ENCODE measurements at places on chromosomes 5 and 9.

GRCh38 chr9:36985769-36986467 is 48.1 kb downstream of the PAX5 start:
- DNase-seq, result no peak

- no peak for DNase-seq
Observed at GRCh38 chr9:72952914-72953313, at the start of gene ALDH1A1. Gene ALDH1A1 (minus strand): TSS chr9:72953053. CDS start chr9:72953000, 53 bp downstream.

DNA sequence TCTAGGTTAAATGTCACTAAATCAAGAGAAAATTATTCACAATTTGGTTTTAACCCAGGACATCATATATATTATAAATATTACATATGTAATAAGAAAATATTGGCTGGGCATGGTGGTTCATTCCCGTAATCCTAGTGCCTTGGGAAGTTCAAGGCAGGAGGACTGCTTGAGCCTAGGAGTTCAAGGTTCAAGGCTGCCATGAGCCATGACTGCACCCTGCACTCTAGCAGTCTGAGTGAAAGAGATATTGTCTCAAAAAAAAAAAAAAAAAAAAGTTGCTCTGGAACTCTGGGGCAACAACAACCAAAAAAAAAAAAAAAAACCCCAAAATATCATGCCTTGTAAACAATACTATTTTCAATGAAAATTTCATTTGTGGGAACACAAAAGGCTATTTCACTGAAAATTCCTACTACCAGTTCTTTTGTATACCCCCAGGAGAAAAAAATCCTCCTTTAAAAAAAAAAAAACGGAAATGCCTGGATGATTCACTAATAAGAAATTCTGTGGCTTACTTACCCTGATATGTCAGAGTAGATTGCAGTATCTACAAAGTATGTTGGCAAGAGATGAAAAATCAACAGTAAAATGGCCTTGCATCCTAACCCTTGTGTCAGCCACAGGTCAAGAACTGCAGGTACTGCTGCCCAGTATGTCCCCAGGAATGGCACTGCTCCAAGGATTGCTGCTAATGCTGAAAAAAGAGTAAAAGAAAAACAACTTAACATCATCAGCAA is 22.6 kb upstream of the CTNNAL1 start:
- DNase-seq, result no peak

DNA sequence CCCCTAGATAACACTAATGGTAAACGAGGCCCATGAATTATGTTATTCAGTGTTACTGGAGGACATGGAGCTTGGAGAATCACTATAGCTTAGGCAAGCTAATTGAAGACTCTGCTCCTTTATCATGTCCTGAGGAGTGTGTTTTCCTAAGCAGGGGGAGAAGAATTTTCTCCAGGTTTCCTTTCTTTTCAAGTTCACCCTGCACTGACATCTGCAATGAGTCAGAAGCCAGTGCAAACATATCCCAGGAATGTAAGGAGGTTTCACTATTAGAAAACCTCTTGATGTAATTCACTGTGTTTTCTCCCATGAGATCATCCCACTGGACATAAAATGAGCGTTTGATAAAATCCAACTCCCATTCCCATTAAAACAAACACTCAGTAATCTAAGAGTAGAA is 75.6 kb downstream of the DMRT2 start:
- DNase-seq, result no peak

- no peak for DNase-seq
Observed at GRCh38 chr5:18023275-18023674, 389.0 kb downstream of the TAF11L14 start.

DNA sequence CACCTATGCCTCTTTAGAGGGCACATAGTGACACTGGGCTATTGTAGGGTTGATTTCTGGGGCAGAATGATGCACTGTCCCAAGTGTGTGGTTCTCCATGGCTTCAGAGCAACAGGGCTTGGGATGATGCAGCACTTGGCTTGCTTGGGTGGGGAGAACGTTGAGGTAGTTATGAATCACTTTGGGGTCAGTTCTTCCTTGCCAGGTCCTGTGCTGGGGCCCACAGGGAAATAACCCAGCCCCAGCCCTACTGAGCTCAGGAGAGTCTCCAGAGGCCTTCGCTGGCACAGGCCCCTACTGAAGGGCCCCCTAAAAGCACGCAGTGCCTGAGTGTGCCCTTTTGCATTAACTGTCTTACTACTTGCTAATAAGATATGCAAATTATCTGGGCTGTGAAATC is 24.2 kb downstream of the JADE2 start:
- no peak for DNase-seq

DNA sequence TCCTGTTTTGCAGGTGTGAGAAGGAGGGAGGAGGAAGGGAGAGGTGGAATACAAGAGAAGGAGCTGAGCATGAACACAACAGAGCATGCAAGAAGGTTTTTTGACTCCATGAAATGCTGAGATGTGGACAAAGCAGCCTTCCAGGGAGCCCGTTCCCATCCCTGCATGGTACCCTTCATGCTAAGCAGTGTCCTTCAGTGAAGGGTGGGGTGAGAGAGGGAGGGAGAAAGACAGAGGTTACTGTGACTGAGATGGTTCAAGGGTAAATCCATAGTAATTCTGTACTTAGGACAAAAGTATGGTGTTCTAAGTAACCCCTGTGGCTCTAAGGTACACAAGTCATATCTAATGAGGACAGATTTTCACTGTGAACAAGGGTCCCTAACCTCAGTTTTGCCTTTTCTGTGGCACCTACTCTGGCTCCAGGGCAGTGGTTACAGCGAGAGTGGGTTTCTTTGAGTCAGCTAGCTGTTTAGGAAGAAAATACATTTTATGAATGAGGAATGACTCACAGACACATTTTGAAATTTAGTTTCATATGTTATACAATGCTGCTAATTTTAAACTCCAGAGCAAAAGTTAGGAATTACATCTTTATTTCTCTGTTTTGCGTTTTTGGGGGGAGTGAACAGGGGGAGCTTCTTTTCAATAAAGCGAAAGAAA is 184.9 kb upstream of the SLC12A2 start:
- DNase-seq, result no peak

DNA sequence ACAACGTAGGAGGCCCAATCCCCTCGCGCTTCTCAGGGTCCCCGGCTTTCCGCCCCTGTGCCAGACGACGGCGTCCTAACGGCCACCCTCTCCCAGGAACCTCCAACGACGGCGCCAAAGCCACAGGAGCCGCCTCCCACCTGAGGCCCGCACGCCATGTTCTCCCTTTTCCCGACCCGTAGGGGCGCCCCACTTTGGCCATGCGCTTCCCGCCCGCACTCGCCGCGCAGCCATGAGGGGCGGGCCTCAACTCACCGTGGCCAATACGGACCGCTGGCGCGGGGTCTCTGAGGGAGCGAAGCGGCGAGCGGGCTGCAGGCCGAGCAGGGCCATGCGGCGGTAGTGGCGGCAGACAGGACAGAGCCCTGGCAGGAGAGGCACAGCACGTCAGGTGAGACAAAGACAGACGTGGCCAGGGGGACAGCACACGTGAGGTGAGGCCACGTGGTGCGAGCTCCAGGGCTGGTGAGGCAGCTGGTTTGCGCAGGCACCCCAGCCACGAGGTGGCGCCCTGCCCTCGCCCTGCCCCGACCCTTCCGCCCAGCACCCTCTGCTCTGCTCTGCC is 1005.5 kb upstream of the PTPRD start:
- no peak for DNase-seq

Data from activated naive CD4-positive, alpha-beta T cell (primary cell).